ENCODE measurements at places on chromosomes 2 and 18. TPM values are rescaled to one million over a fixed set of nuclear protein-coding genes. Genes with fewer than 3 reads are reported as not detected.

The ANKRD62 gene
- polyA plus RNA-seq: 0.03 TPM

The PSMA8 gene
- polyA plus RNA-seq: not detected

The SF3B6 gene
- 147 TPM for polyA plus RNA-seq

The AFF3 gene
- polyA plus RNA-seq: 18.3 TPM

The RFTN2 gene
- 18.3 TPM for polyA plus RNA-seq

The FAM210A gene
- 20.2 TPM for polyA plus RNA-seq

DNA sequence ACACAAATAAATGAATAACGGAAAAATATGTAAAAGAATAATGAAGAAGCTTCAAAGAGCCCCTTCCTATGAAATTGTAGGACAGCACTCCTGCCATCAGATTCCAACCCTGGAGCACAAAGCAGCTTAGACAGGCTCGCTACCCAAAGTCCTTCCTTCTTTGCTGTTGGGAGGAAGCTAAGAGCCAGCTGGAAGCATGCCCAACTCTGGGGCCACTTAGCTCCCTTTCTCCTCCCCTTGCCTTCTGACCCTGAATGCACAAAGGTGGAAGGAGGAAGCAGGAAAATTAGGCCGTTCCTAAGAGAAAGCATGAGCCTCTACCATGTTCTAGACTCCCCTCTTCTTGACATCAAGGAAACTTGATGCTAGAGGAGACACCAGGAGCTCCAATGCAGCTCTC, 700.8 kb downstream of the RNF144A start:
- no peak for DNase-seq

GRCh38 chr2:37766106-37766505, 94.7 kb upstream of the CDC42EP3 start:
- DNase-seq: no peak

The GAREM1 gene
- 31.7 TPM for polyA plus RNA-seq

The KCNS3 gene
- polyA plus RNA-seq: 11.6 TPM

- DNase-seq: no peak
Measured at GRCh38 chr18:21453511-21453901, 147.0 kb downstream of the ESCO1 start.

DNA sequence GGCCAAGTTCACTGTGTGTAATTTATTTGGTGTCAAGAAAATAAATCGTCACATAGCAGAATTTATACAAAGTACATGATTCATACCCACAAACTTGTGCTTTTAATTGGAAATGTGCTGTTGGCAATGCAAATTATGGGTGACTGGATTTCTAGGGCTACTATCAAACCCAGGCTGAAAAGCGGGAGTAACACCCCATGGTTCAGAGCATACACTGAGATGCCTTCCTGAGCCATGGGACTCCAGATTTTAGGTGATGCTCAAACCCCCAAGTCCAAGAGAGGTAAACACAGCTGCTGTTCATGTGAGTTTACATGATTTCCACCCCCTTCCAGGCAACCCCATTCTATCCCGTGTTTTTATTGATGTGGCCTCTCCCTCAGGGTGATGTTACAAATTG, 565.9 kb upstream of the ID2 start:
- DNase-seq: no peak

GRCh38 chr18:11506856-11507255, 102.5 kb upstream of the SLC35G4 start:
- DNase-seq: no peak

GRCh38 chr2:171986778-171987177, 13.0 kb upstream of the METAP1D start:
- no peak for DNase-seq

- no peak for DNase-seq
Measured at GRCh38 chr2:176583607-176584006, 314.4 kb downstream of the MTX2 start.

DNA sequence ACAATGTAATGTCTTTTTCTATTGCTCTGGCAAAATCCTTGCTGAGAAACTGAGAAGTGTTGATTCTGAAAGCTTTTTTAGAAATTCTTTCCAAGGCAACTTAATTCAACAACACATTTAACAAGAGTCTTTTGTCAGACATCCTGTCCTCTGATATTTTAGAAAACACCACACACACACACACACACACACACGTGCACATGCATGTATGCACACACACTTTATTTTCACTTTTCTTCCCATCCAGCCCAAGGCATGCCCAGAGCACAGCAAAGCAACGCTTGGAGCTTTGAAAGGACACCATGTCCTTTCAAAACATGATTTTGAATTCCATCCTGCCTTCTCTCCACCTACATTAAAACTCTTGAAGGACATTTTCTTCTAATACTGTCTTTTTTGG, 116.1 kb downstream of the ATL2 start:
- no peak for DNase-seq

The TMEM182 gene
- 7.6 TPM for polyA plus RNA-seq

The GPBAR1 gene
- polyA plus RNA-seq: 1.8 TPM

The RAB6C gene
- 0.48 TPM for polyA plus RNA-seq

The PAIP2B gene
- polyA plus RNA-seq: 24.3 TPM

DNA sequence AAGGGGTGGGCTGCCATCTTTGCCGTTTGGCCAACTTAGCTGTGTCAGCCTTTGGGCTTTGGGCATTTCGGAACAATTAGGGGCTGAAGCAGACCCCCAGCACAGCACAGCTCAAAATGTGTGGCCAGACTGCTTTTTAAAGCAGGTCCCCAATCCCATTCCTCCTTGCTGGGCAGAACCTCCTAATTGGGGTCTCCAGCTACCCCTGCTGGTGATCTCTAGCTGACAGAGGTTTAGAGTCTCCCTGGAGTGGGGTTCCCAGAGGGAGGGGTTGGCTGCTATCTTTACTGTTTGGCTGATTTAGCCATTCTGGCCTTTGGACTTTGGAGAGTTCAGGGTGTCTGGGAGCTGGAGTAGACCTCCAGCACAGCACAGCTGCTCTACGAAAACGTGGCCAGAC, 71.5 kb upstream of the LHCGR start:
- DNase-seq: no peak

DNA sequence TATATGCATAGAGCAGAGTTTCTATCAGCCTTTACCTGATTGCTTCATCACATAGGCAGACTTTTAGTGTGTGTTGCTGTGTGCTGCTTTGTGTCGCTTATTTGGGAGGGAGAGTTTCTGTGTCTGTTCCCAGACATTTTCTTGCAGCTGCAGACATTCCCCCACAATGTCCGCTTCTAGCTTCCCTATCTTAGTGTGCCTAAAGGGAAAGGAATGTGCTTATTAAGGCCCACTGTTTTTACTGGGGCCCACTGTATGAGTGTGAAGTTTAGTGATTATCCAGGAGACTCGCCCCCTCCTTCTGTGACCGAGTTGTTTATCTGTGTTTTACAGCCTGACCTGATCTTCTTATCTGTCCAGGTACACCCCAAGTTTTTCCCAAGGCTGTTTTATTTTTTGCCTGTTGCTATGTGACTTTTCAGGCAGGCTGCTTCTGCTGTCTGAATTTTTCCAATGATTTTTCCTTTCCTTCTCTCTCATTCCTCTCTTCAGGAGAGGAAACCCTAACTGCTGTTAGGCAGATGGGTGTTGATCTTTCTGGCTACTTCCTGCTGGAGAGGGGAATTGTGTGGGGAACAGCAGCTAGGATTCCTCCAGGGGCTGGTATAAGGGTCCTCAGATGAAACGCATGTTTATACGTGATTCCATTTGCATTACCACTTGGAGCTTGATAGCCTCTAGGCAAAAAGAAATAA, 47.6 kb downstream of the STK17B start:
- DNase-seq: no peak

GRCh38 chr2:237327175-237327950, 86.6 kb downstream of the COL6A3 start:
- no peak for DNase-seq

DNA sequence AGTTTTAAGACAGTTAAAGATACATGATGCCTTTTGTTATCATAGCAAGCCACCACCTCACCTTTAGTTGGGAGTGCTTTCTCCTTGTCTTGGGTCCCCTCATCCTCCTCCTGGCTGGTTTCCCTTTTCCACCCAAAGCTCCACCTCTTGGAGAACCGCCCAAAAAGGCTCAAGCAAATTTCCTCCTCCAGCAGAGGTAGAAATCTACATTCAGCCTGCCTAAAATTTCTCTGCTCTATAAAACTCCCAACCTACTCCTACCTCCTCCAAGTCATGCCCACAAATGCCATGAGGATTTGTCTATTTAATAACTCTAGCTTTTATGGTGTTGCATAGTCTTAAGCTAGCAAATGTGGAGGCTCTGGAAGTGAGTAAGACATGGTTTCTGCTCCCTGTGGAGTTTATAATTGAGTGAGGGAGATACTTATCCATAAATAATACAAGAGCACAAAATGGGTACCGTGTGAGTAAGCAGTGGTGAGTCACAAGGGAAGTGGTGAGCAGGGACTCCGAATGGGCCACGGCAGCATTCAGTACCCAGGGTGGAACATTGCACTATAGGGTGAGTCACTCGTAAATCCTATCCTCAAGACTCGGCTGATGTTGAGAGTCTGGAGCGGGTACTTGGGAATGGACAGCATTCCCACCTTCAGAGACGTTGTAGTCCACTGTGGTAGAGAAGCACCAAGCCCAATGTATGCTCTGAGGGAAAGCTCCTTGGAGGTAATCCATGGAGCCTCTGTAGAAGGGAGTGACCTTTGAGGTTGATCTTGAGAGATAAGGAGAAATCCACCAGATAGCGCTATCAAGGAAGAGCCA, 146.3 kb downstream of the RTN4 start:
- DNase-seq: no peak

- DNase-seq: no peak
Measured at GRCh38 chr2:65800998-65801397, 368.6 kb upstream of the SPRED2 start.

GRCh38 chr2:181991171-181991885, 5.7 kb downstream of the PPP1R1C start:
- no peak for DNase-seq

The ZEB2 gene
- polyA plus RNA-seq: 126 TPM

DNA sequence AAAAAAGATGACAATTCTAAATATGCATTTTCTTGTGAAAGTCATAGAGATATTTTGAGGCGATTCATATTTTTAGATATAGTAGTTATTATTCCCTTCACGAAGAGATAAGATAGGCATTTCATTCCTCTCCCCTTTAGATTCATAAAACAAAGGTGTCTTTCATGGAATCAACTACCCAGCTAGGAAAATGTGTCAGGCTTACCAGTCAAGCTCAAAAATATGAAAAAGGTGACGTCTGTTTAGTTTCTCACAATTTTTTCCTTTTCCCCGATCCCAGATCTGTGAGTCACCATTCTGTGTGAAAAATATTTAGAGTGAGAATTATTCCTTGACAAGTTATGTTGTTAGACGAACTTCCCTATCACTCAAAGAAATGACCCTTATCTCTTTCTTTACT, 95.4 kb upstream of the FN1 start:
- DNase-seq: no peak

- DNase-seq: no peak
Measured at GRCh38 chr2:188119112-188119838, 172.4 kb upstream of the GULP1 start.

DNA sequence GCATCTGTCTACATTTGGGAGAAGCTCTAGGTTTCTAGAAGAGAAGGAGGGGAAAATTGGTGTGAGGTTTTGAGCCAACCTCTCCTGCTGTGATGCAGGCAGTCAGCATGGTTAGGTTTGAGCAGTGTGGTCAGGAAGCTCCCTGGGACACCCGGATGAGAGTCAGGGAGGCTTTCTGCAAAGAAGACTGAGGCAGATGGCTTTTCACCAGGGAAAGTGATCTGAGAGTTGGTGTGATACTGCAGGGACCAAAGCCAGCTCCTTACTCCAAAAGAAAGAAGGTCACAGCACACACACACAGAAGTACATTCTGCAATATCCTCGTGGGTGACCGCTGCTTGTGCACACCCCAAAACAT, 75.8 kb upstream of the BCL11A start:
- DNase-seq: no peak

DNA sequence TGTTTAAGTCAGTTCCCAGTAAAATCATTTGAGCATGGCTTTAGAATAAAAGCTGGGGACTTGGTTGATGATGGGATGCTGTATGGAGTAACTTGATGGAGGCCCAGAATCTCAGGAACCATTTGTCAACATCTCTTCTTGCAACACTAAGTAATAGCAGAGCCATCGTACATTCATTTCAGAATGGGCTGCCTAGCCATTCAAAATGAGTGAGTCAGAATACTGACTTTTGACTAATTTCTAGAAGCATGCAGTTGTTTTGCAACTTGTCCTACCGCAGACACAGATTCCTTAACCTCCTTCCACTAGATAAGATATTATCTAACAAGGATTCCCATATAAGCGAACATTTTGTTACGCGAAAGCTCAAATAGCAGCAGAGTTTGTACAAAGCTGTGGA, 229.5 kb downstream of the CNTNAP5 start:
- no peak for DNase-seq

Data from renal pelvis (tissue), 12 donors.